ENCODE measurements at places on chromosomes 6 and 20.

GRCh38 chr6:1801401-1801800 lies 191.7 kb downstream of the FOXC1 start:
- DNase-seq: no peak

DNA sequence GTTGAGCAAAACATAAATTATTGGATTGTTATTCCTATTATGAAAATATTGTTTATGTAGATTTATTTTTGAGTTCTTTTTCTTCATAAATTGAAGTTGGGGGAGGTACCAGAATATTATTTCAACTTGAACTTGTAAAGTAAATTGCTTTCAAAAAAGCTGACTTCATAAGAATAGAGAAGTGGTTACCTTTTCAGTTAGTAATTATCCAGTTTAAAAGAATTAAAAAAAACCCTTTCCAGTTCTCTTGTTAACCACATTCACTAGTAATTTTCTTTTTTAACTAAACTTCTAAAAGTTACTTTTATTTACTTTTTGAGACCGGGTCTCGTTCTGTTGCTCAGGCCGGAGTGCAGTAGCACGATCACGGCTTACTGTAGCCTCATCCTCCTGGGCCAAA lies 124.3 kb downstream of the CDKAL1 start:
- DNase-seq: no peak

DNA sequence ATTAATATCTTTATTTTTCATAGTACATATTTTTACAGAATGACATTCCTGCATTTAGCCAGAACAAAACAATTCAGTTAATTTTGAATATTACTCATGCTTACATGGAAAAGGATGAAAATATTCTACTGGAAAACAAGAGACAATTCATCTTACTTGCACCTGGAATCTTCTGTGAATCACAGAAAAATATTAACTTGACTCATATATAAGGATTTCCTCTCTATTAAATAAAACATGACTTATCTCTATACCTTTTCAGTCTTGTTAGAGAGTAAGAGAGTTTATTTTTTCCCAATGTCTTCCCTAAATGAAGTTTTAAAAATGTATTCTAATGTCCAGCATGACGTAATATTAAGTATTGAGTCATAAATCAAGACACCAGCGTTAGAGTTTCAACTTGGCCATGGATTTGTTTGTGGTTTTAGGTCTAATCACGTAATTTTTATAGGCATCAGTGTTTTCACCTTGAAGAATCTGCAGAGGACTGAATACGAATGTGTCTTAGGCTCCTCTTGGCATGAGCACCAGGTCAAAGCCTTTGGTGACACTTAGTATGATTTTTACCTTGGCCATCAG lies 445.1 kb upstream of the JAG1 start:
- DNase-seq: no peak

GRCh38 chr20:55881204-55881603 lies 124.1 kb downstream of the CBLN4 start:
- DNase-seq: no peak

- peak; percentile 44 for DNase-seq
Observed at GRCh38 chr20:17530716-17531664, at the start of gene BFSP1. Gene BFSP1 (minus strand): TSS chr20:17531379. CDS start chr20:17531329, 50 bp downstream.

DNA sequence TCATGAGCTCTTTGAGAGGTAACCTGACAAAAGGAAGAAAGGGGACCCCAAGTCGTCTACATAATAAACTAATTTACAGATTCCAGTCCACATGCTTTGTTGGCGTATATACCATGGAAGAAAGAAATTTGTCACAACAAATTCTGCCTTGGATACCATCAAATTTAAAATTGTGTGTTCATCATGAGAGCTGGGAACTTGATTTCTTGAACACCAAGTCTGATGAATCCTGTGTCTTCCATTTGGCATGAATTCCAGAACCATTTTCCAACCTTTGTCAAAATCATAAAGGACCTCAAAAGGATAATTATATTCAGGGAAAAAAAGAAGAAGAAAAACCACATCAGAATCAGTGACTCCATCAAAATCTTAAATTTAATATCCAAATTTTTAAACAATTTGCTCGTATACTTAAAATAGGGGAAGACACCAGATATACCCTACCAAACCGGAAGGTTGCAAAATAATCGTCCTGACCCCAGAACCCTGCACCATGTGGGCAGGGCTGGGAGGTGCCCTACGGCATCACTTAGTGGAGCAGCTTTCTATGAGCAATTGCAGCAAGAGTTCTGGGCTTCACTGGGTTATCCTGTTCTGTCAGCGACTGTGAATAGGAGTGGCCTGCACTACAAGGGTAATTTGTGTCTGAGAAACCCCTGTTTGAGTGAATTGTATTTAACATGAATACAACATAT lies 74.1 kb upstream of the INSM1 start:
- DNase-seq: no peak

GRCh38 chr6:43669922-43670622 lies 17.5 kb downstream of the MRPS18A start:
- no peak for DNase-seq

DNA sequence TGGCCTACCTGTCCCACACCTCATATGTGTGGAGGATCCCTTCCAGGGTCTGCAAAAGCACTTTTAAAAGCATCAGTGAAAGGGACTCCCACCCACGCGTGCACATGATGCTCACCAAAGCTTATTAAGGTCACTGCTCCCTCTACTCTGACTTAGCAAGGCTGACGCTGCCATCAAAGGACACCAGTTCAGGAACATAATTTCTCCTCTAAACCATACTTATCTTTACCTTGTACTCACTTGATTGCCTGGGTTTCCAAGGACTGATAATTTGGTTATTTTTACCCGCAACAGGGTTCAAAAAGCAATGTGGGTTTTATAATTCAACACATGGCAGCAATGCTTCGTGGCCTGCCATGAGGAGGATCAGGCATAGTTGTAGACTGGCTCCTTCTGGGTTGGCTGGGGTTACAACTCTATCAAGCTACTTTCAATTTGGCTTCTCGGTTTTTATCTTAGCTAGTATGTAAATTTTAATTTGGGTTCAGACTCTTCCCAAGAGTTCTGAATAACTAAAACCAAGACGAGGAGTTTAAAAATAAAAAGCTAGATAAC lies 52.2 kb upstream of the EMILIN3 start:
- DNase-seq: no peak

GRCh38 chr6:43584892-43585570 lies 9.0 kb downstream of the POLH start:
- no peak for DNase-seq

DNA sequence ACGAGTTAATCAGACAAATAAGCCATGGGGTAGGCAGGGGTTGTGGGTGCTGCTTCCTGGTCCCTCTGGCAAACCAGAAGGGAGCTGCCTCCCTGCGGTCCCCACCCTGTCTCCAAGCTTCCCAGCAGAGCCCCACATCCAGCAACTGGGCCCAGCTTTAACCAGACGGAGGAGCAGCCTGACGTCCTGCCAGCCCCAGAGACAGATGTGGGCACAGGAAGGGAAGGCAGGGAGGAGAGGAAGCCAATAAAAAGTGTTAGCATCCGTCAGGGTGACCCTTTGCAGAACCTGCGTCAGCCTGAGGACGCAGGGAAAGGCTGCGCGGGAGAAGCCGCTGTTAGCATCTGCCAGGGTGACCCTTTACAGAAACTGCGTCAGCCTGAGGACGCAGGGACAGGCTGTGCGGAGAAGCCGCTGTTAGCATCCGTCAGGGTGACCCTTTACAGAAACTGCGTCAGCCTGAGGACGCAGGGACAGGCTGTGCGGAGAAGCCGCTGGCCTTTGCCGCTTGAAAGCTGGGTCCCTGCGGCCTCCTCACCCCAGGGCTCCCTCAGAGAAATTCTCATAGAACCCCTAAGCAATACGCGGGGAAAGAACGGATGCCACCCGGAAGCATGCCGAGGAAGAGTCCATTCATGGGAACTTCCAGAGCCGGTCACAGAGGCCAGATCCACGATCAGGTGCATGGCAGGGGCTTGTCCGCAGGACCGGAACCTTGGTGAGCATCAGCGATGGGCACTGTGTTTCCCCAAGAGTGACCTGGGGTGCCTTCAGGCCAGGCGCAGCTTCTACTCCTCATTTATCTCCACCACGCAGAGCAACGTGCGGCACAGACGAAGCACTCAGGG lies 15.9 kb downstream of the DLL1 start:
- DNase-seq: no peak

- no peak for DNase-seq
Observed at GRCh38 chr6:104753251-104753650, 106.5 kb downstream of the HACE1 start.

- no peak for DNase-seq
Observed at GRCh38 chr6:151916680-151917164, 109.2 kb downstream of the ESR1 start.

DNA sequence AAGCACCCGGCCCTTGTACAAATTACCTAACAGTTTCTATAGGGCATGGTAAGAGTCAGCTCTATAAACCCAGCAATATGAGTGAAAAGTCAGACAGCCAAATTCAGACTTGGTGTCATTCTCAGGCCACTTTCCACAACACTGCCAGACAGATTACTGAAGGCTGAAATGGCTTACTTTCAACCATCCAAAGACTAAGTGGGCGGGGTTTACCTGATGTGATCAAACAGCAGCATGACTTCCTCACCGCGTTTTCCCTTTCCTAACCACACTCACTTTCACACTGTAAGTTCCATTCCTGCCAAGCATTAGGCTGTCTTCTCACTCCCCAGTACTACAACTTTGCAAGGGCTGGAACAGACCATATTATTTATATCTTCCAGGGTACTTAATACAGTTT lies 85.9 kb downstream of the SMLR1 start:
- DNase-seq: no peak

DNA sequence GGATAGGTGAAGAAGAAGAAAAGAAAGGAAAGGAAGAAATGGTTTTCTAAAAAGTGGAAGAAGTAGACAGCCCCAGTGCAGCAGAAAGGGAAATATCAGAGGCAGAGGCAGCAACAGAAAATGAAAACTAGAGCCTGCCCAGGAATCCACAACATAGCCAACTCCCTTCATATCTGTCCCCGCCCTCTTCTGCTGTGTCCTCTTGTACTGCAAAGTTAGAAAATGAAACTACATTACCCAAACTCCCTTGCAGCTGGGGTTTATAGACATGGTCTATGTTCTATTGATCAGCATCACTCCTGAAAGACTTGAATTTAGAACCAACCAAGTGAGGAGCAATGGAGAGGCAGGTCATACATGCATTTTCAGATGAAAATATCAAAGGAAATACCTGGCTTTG lies 200.5 kb upstream of the PHACTR1 start:
- no peak for DNase-seq

DNA sequence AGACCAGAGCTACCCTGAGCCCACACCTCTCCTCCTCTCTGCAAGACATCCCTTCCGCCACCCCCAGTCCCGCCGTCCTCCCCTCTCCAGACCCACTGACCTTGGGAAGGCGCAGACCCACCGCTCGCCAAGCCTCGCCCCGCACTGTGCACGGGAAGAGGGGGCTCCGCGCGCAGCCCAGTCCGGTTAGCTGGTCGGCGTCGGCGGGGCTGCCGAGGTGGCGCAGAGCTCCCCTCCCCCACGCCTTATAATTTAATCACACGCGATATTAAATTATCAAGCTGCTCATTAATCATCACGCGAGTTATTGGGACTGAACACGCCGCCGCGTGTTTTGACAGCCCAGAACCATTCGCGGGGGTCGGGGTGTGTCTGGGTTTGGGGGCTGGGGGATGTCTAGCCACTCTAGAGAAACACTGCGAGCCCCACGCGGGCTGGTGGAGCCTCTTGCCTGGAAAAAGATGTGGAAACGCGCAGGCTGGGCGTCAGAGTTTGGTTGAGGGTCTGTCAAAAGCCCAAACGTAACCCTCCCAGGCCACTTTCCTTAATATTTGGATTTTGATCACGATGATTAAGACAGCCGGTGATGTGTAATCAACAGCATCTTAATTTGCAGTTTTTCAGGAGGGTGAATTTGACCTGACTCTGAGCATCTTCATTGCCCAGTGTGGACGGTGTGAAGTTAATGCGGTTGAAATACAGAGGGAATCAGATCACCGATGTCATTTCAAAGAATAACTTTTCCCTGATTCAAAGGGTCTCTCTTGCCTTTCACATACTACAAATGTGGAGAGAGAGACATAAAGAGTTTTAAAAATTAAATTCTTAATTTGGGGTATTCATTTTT lies at the start of gene LINC00237:
LINC00237 (minus strand) TSS at position 188 of the 847 bp plus-strand sequence.
- no peak for DNase-seq

DNA sequence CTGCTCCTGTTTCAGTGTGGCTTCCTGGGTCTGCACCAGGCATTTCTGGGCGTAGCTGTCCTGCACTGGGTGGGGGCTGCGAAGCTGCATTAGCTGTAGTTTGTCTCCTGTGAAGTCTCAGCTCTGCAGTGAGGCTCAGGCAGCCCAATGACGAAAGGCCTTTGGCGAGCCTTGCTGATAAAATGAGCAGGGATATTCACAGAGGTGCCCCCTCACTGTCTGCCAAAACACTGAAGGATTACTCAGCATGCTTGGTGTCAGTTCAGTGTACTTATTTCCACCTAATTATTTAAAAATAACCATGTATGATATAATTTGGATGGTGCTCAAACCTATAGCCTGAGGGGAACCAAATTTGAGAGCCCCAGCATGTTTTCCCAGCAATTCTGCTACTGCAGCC lies 73.5 kb downstream of the ECT2L start:
- DNase-seq: no peak

GRCh38 chr6:127914240-127914639 lies 13.4 kb upstream of the THEMIS start:
- no peak for DNase-seq

DNA sequence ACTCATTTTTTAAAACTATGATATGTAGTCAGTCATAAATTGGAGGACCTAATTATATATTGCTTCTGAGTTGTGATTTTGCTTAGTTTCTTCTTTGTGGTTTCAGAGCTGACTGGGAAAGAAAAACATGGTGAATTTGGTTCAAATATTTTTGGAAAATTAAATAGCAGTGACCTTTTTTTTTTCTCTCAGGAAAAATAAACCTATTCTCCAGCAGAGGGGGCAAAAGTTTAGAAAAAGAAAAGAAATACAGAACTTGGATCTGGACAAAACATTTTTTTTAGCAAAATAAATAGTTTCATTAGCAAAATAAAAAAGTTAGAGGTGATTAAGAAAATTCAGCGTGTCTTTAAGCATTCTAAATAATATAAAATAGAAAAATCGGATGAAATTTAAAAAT lies 10.2 kb downstream of the COL10A1 start:
- no peak for DNase-seq

DNA sequence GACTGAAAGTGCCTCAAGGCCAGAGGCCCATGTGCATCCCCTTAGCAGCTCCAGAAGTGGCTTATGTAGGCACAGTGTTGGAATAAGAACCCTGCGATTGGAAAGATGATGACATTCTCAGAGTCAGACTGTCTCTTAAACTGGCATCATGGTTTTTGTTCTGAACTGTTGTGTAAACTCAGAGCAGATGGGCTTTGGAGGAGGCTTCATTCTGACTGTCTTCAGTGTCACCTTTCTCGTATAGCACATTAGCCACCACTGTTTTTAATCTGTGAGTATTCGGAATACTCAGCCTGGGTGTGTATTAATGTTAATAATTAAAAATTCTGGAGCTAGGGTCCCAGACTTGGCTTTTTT lies 140.9 kb downstream of the JARID2 start:
- no peak for DNase-seq

DNA sequence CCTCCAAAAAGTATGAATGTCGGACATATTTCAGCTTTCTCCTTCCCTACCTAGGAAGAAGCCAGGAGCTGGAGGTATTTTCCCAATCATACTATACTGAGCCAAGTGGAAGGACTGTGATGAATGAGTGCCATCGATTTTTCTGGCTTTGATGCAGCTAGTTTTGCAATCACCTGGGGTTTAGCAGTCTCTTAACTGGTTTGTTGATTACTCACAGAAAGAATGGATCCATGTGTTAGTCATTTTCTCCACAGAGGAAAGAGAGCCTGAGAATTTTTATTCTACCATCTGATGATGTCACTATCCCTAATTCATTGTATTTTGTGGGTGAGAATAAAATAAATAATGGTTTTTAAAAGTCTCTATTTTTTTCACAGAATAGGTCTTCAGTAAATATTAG lies 282.9 kb upstream of the RNF217 start:
- no peak for DNase-seq

GRCh38 chr6:77448546-77448945 lies 14.7 kb downstream of the HTR1B start:
- DNase-seq: no peak
